Mucosa of gallbladder (tissue), 1 donor: ENCODE measurements at places on chromosomes 7 and 10.

DNA sequence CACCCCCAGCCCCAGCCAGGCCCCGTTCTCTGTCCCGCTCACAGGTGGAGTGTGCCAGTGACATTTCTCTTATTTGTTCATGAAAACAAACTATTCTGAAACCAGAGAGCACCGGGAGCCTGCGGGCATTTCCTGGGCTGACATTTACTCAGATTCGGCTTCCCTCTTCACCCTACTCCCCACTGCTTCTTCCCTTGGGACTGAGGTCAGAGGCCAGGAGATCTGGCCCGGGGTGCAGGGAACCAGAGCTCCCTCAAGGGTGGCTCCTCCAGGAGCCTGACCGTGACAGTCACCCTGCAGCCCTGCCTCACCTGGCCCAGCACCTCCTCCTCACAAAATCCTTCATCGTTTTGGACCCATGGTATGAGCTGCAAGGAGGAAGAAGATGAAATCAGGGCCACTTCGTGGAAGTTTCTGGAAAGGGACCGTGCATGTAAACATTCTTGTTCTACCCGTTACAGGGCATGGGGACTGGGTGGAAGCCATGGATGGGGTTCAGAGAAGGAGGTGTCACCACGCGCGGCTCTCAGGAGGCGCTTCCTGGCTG is 12.2 kb downstream of the BHLHA15 start:
- DNase-seq, result no peak

DNA sequence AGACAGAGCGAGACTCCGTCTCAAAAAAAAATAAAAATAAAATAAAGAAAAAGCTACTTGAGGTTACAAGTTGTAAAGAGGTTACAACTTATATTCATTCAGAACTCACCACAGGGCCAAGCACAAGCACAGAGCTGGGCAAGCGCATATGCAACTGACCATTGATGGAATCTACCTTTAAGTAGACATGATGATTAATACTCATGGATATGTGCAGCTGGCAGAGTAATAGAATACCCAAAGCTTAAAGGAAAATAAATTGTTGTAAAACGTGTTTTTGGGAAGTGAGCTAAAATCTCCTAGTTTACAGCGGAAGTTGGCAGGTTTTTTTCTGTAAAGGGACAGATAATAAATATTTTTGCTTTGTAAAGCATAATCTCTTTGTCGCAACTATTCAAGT is 111.6 kb downstream of the TMEM168 start:
- no peak for DNase-seq

GRCh38 chr7:10085231-10085630 is 888.4 kb upstream of the PHF14 start:
- no peak for DNase-seq

DNA sequence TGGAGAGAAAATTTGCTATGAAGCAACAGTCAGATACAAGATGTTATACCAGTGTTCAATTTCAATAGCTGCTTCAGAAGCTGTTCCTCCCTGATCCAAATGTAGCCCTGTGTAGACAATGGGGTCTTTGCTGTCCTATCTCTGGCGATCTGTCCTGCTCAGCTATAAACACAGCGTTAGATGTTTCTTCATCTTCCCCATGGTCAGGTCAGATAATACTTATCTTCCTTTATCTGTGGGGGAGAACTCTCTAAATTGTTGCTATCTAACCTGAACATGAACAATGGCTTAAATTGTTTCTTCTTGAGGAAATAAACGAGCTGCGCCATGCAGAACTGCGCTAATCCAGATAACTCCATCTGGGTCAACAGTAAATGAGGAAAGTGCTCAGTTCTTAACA is 15.6 kb upstream of the KIAA1217 start:
- no peak for DNase-seq

- no peak for DNase-seq
Observed at GRCh38 chr10:77111611-77112550, 525.7 kb downstream of the KCNMA1 start.

DNA sequence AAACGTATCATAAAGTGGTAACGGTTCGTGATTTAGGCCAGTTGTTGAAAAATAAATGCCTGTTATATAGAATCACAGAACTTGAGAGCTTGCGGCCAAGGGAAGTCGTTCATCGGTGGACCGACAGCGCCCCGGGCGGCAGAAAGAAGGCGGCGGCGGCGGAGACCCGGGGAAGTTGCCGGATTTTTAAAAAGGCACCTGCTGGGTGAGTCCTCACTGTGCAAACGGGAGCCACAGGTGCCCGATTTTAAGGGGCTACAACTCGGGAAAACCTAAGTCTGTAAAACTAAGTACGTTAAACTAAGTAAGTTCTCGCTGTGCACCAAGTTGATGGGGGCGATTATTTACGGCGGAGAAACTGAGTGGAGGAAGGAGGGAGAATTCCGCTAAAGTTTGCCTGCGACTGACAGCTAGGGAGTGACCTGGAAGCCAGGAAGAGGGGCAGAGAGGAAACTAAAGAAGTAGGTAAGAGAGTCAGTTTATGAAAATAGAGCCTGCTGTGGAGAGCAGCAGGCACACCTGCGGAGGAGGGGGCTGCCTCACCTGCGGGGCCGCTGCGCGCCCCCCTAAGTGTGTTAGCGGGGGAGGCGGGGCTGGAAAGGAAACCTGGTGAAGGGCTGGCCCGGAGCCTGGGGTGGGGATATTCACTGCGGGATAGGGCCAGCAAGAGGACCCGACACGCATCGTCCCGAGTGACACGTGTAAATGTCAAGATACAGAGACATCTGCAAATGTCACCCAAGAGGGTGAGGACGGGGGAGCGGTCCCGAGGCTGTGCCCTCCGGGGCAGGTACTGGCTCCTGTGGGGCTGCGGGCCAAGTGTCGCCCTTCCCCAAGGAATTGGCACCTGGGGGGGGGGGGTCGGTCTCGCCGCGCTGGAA is 996 bp downstream of the ADAM12 start:
- DNase-seq, result peak; percentile 45

DNA sequence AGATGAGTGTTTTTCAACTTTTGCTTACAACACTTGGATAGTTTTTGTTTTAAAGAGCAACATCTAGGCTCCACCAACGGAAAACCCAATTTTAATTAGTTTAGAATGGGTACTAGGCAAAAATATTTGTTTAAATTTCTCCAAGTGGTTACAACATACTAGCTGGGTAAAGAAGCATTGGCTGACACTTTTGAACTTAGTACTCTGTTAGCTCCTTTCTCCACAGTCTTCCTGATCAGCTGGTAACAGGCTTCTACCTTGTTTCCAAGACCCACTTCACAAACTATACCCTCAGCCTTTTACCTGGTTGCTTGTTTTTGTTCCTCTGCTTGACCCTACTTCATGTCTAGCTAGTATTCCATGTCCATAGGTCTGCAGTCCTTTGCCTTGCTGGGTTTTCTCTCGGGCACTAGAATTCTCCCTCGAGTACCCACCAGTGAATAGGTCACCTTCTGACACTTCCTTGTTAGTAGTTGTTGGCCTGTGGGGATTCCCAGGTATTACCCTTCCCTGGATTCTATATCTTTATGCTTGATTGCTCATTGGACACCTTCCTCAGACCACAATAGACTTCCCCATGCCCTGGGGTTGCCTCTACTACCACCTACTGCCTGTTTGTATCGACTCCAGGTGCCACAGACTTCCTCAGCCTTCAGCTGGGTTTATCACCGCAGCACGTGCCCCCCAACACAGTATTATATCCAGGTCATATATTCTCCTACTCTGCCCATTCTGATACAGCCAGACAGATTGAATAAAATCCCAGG is 42.0 kb downstream of the PRPS1L1 start:
- DNase-seq, result no peak

GRCh38 chr7:39033885-39034624 is 56.3 kb downstream of the POU6F2 start:
- DNase-seq, result no peak

DNA sequence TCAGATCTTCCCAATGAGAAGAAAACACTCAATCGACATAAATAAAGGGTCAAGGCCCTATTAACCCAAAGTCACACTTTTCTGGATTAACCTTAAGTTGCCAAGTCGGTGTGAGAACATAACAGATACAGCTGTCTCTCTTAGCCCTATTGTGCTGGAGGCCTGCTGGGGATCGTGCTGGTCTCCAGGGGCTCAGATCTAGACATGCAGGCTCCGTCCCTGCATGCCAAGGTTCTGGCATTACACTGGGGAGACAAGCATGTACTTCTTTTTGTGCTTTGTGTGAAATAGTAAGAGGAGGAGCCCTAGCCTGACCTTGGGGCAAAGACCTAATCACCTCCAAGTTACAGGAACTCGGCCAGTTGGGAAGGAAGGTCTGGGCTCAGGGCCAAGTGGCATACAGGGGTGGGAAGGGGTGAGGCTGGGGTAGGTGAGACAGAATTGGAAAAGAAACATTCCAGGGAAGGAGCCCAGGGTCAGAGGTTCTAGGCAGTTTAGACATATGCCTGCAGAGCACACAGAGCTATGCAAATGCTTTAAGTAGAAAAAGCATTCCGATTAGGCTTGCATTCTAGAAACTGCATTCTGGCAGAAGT is 216.4 kb downstream of the HECW1 start:
- no peak for DNase-seq

DNA sequence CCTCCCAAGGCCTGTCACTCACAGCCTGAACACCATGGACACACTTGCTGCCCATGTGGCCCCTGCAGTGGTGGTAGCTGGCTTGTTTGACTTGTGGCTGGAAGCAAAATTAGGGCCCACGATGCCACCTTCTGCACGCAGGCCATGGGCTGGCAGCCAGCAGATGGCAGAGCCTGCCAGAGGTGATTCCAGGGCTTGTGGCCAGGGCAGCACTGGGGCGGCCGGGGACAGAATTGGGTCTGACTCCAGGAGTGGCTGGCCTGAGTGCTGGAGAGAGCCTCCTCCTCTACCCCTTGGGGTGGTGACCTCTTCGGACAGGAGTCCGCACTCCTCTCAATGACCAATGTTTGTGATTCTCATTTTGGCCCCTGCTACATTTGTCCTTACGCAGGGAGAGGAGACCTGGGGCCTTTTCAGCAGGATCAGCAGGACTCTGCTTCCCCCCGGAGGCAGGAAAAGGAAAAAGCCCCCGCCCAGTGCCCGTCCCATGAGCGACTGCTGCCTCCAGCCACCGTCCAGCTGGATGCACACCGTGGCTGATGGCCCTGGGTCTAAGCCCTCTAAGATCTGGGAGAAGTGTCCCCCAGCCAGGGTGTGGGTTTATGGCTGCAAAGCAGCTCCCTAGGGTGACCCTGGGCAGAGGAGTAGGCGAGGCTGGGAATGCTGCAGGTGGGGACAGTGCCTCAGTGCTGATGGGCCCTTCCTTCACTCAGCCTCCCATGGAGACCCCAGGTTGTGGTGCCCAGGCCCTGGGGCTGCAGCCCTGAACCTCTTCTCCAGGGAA is 26.5 kb downstream of the DNAJB12 start:
- peak; percentile 55 for DNase-seq

- DNase-seq, result no peak
Observed at GRCh38 chr7:106868364-106868763, 3.3 kb downstream of the PIK3CG start.

- no peak for DNase-seq
Observed at GRCh38 chr7:144439717-144440205, 36.3 kb upstream of the NOBOX start.

- DNase-seq, result no peak
Observed at GRCh38 chr10:125928928-125929585, 32.7 kb downstream of the FANK1 start.

GRCh38 chr7:141944811-141945210 is 2.0 kb downstream of the CLEC5A start:
- no peak for DNase-seq

DNA sequence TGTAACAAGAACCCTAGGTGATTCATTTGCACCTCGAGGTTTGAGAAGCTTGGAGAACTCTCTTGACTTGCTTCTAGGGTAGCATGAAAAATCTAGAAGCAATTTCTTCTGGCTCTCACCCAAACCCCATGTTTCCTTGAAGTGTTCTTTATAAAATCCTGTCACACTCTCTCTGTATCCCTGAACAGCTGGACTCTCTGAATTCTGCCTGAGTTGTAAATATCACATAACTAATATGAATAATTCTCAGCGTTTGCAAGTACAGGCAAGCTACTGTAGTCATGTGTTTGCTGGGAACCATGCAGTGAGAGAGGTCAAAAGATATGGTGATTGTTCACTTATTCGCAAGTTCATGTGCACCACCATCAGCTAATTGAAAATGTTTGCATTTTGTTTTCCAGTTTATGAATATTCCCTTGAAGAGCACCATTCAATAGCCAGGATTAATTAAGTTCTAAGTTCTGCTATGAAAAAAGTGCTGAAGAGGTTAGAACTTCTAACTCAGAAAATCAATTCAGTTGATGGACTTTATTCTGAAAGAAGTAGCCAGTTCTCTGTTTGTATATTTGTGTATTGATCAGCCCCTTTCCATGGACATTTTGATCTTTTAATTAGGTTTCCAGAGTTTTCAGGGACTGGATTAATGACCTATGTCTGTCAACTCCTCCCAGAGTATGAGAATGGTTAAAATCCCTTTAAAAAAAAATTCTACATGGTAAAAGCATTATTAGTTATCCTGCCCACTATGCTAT is 243.0 kb downstream of the PLXDC2 start:
- peak; percentile 10 for DNase-seq

- no peak for DNase-seq
Observed at GRCh38 chr7:155995183-155995612, 182.9 kb upstream of the SHH start.

DNA sequence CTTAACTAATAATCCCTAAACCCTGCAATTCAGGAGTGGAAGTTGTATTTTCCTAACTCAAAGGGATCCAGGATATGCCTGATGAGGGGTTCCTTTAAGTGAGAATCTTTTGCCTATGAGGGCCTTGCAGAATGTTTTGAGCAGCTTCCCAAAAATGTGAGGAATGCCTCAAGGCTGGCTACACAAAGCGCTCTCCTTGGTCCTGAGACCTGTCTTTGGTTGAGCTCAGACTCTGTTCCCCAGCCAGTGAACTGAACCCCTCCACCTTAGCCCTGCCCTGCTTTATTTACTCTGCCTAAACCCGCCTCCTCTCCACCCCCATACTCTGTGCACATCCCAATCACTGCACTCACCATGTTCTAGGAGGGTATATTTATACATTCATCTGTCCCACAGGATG is 108.6 kb downstream of the NRCAM start:
- no peak for DNase-seq

DNA sequence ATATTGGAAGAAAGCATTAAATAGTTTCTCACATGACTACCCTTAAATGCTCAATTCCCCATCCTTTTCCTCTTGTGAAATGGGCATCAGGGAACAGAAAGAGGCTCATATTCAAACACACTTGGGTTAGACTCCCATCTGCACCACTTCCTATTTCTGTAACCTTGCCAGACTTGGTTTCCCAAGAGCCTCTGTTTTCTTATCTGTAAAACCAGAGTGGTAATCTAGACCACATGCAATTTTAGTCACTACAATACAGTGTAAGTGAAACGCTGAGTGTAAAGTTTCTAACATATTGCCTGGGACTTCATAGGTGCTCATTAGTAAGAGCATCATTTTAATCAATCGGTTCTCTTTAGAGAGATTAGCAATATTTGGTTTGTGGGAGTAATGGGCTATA is 136.3 kb downstream of the SORCS1 start:
- DNase-seq, result no peak
